Sciatic nerve (tissue), 2 donors: ENCODE measurements at places on chromosomes 12 and 14. TPM values are rescaled to one million over a fixed set of nuclear protein-coding genes. Genes with fewer than 3 reads are reported as not detected.

Gene FSCB
- 0.36 TPM for total RNA-seq

Gene PKP2
- 25.9 TPM for total RNA-seq

Gene STON2
- total RNA-seq = 54.4 TPM

Gene C14orf180
- total RNA-seq = 4.7 TPM

Gene TMEM63C
- total RNA-seq = not detected

Gene LTB4R2
- total RNA-seq = 5.6 TPM

Gene IFNG-AS1
- 0.27 TPM for total RNA-seq

Gene IPO8
- 50.6 TPM for total RNA-seq

Gene PARP2
- 23.7 TPM for total RNA-seq

Gene OR6C4
- not detected for total RNA-seq

Gene OAS3
- total RNA-seq = 10.0 TPM

Gene PLA2G1B
- total RNA-seq = not detected

Gene MYBPC1
- total RNA-seq = 0.13 TPM

Gene ARHGAP5
- 193 TPM for total RNA-seq

Gene LRRC9
- not detected for total RNA-seq

Gene RNF212B
- not detected for total RNA-seq

Gene RIMBP2
- total RNA-seq = 1.6 TPM
